ENCODE measurements at places on chromosomes 4 and X. TPM values are rescaled to one million over a fixed set of nuclear protein-coding genes. Genes with fewer than 3 reads are reported as not detected.

GRCh38 chrX:129614481-129615255 lies 40.1 kb downstream of the APLN start:
- no peak for DNase-seq

- DNase-seq, result no peak
These were observed 25.0 kb downstream of the TACC3 start for GRCh38 chr4:1746265-1746691.

GRCh38 chr4:72320223-72320948 lies 248.6 kb downstream of the ADAMTS3 start:
- DNase-seq, result no peak

Gene GPRASP2
- polyA plus RNA-seq, result 40.8 TPM

DNA sequence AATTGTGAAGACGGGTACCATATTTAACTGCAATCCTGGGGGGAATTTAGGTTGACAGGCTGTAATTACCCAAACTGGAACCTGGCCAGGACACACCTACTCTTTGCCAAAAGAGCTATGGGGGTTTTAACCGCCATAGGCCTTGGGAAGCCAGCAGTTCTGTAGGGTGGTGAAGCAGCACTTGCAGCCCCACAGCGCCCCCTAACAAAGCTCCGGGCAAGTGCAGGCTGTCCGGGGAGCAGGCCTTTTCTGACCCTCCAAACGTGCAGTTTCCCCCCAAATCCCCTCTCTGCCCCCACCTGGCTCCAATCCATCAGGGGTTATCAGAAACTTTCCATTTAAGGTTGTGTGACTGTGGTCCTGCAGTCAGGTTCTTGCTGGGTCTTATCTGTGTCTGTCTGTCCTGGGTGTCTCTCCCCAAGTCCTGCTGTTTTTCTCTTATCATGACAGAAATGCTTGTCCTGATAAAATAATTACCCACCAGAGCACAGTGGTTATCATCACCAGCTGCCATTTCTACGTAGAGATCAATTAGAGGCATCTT lies 350.9 kb downstream of the MID1IP1 start:
- no peak for DNase-seq

DNA sequence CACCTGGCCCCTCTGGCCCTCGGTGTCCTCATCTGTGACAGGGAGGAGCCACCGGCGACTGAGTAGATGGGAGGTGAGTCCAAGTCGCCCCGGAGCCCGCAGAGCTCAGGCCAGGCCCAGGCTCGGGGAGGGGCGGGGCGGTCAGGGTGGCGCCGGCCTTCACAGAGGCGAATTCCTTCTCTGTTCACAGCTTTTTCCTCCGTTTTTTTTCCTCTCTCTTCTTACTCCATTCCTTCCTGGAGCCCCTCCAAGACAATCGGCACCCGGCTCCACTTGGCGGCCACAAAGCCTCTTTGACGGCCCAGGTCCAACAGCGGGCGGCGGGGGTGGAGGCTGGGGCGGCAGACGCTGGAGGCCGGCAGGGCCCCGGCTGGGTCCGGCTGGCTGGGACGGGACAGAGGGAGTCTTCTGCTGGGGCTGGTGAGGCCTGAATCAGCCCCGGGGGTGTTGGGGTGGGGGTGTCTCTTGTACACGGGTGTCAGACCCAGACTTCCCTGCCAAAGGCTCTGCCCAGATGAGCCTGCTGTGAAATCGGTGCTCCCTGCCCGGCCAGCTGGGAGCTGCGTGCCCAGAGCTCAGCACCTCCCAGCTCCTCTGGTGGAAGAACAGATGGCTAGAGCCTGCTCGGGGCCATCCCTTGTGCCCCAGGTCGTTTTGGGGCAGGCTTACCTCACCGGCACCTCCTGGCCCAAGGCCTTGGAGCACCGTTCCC lies 22.6 kb downstream of the FGFRL1 start:
- no peak for DNase-seq

GRCh38 chr4:3287972-3288570 lies 4.8 kb upstream of the RGS12 start:
- DNase-seq, result no peak

GRCh38 chr4:39114436-39114835 lies 52.4 kb downstream of the KLHL5 start:
- DNase-seq, result no peak

- DNase-seq, result no peak
These were observed 57.3 kb downstream of the APBB2 start for GRCh38 chr4:41157009-41157408.

DNA sequence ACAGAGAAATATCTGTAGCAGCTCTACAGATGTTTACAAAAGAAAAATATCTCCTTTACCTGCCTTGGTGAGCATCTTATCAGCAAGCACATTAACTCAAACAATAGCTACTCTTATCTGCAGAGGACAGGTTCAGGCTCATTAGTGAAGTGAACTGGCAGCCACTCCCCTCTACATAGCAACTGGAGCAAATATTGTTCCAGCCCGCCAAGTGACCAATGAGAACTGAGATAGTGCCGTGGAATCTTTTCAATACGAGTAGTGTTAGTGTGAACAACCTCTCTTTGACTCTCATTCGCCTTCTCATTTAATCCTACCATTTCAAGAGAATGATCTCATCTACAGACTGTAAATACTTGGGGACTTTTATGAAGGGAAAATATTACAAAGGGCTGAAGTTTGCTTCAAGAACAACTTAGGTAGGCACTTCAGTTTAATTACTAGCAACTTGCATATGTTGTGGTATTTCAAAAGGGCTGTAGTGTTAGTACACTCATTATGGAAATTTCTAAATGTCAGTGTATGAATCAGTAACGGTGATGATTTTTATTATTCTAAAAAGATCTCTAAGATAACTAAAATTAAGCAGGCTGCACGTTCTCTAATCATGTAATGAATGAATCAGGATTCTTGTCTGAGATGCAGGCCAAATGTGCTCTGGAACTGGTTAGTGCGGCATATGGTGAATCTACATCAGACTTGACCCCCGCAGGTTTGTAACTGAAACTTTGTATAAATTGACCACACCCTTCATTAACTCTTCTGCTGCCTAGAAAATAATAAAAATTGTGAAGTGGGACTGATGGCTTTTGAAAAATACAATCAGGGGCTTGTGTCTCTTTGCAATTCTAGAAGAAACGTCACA lies 72.4 kb downstream of the PALLD start:
- no peak for DNase-seq

Gene KCTD8
- polyA plus RNA-seq, result 3.9 TPM

Gene PROM1
- polyA plus RNA-seq, result 45.8 TPM

DNA sequence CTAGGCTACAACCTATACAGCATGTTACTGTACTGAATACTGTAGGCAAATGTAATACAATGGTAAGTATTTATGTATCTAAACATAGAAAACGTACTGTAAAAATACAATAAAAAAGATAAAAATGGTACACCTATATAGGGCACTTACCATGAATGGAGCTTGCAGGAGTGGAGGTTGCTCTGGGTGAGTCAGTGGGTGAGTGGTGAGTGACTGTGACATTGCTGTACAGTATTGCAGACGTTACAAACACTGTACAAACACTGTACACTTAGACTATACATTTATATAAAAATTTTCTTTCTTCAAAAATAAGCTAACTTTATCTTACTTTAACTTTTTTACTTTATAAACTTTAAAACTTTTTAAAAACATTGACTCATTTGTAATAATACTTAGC lies 190.3 kb upstream of the NR3C2 start:
- DNase-seq, result no peak

DNA sequence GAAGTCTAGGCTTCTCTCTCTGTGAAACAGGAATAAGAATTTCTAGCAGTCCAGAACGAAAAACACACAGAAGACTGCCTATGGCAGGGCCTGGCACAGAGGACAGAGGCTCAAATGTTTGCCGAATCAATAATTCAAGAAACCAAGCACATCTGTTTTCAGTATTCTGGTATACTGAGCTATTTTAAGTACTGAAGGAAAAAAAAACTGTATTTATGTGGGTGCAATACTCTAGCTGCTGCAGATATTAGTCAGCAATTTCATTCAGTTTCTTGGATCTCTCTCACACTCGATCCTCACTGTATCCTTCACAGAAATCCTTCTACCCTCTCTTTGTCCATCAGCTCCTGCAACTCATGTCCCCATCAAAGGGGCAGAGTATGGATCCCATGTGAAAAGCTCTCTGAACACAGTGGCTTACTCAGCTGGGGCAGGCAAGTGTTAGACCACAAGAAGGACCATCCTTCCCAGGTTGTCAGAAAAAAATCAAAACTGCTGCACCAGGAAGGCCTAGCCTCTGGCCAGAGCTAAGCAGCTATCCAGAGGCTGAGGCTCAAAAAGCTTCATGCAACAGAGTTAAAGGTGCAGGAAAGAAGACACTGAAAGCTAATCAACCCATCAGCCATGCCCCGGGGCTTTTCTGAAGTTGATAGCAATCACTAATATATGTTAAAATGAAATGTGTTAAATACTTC lies 9.1 kb upstream of the USO1 start:
- no peak for DNase-seq

- DNase-seq, result no peak
These were observed 81.5 kb downstream of the COX18 start for GRCh38 chr4:72987741-72988729.

- DNase-seq, result no peak
These were observed 29.0 kb upstream of the MAMLD1 start for GRCh38 chrX:150334100-150334499.

GRCh38 chr4:140358281-140358680 lies 15.2 kb upstream of the SCOC start:
- no peak for DNase-seq

Gene CTAG1B
- polyA plus RNA-seq, result not detected

Gene MAOA
- polyA plus RNA-seq, result 18.7 TPM

- DNase-seq, result no peak
These were observed 208.3 kb upstream of the LEF1 start for GRCh38 chr4:108377021-108377420.

DNA sequence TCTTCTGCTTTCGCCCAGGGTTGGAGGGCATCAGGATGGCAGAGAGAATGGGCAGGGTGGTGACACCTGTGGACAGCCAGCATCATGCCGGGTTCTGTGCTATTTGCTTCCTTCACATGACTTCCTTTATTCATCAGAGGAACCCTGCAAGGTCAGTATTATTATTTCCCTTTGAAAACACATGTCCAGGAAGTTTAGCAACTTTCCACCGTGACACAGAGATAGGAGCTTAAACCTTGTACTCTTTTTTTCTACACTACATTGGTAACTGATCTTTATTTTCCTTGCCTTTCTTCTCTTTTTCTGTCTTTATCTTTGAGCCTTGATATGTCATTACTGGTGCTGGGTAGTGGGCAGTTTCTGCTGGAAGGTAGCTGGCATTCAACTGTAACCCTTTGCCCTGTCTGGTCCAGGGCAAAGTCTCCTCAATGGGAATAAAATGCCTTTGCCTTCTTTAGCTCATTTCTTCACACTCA lies 5.0 kb upstream of the MGST2 start:
- no peak for DNase-seq

DNA sequence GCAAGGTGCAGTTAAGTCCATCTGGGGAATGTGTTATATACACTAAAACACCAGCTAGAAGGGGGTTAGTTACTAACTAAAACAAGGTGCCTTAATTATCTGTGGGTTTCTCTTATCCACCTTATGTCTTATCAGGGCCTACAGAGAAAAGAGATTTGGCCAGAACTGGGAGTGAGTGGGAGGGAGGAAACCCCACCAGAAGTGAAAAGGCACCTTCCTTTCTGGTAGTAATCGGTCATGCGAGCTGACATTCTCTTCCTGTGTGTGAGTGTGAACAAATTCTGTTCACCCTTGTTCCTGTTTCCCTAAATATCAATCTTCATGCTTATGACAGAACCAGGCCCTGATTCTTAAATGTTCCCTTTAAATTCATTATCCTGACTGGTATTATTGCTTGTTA lies 43.5 kb downstream of the SRPX2 start:
- no peak for DNase-seq

DNA sequence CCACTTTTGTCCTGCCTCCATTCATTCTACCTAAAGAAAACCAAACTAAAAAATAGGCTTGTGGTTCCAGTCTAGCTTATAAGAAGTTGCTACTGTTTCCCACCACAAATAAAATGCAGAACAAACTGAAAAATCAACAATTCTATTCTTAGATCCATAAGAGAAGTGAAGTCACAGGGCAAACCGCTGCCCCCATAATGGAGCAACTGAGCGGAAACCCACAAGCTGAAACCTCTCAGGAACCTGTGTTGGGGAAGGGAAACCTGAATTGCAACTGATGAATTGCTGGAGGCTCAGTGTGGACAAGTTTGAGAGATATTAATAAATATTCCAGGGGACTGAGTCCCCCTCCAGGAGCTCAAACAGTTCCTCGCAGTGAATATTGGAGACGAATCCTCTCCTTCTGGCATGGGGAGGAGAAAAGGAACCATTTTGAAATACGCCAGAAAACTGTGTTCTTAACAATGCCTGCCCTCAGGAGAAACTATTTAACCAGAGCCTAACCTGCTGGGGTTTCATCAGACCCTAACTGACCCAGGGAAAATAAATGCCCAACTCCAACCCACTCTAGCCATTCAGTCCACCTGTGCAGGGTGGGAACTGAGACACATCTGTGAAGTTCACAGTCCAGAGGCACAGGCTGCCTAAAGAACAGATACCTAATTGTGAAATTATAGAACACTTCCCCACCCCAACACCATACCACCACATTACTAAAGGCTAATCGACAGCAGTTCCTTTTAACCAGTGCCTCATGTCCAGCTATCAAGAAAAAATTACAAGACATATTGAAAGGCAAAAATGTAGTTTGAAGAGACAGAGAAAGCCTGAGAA lies 22.8 kb upstream of the SH3RF1 start:
- no peak for DNase-seq

DNA sequence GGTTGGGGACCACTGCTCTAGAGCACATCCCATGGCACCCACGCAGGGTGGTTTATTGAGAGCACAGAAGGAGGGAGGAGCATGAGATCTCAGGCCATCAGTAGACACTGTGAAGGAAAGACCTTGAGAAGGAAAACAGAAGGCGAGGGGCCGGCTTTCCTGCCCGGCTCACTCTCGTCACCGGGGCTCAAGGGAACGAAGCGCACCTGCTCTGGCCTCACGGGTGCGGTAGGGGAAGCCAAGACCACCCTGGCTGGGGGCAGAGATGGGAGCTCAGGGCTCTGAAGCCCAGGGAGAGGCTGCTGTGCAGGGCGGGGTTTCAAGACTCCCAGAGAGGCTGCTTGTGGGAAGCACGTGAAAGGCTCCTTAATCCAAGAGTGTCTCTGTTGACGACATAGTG lies 105.9 kb downstream of the TNIP2 start:
- DNase-seq, result no peak

Gene SLC35A2
- polyA plus RNA-seq, result 37.3 TPM

Gene KLHL4
- 6.1 TPM for polyA plus RNA-seq

Gene TMEM35A
- polyA plus RNA-seq, result 9.7 TPM

Gene OPHN1
- polyA plus RNA-seq, result 8.8 TPM

Gene NDUFC1
- 92.9 TPM for polyA plus RNA-seq

Measured in left renal cortex interstitium (tissue), 4 donors.